ENCODE measurements at places on chromosomes 3 and 15.

- no peak for DNase-seq
Observed at GRCh38 chr15:98813951-98814350, 165.6 kb downstream of the IGF1R start.

DNA sequence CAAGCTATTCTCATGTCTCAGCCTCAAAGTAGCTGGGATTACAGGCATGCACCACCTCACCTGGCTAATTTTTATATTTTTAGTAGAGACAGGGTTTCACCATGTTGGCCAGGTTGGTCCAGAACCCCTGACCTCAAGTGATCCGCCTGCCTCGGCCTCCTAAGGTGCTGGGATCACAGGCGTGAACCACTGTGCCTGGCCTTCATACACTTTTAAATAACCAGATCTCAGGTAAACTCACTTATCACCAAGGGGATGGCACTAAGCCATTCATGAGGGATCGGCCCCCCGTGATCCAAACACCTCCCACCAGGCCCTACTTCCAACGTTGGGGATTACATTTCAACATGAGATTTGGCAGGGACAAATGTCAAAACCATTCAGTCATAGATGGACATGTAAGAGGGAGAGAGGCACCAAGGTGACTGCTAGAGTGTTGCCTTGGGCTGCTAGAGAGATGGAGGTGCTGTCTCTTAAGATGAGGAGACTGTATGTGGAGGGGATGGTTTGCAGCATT lies 13.3 kb upstream of the DOCK3 start:
- DNase-seq: no peak

- peak; percentile 66 for DNase-seq
Observed at GRCh38 chr3:71069797-71070196, 513.7 kb downstream of the FOXP1 start.

GRCh38 chr3:51729042-51729633 lies 22.3 kb downstream of the GRM2 start:
- DNase-seq: no peak

- DNase-seq: no peak
Observed at GRCh38 chr15:42558739-42559138, 10.1 kb downstream of the HAUS2 start.

GRCh38 chr15:58736018-58736643 lies 13.4 kb downstream of the ADAM10 start:
- no peak for DNase-seq

GRCh38 chr3:41274944-41275668 lies 75.8 kb downstream of the CTNNB1 start:
- DNase-seq: no peak

GRCh38 chr3:10933470-10933804 lies 59.1 kb upstream of the SLC6A1 start:
- no peak for DNase-seq

All from muscle of leg (tissue), 16 donors.